ENCODE measurements at places on chromosomes 13 and 19.

- DNase-seq = no peak
Measured at GRCh38 chr13:110221406-110222117, 85.4 kb downstream of the COL4A1 start.

DNA sequence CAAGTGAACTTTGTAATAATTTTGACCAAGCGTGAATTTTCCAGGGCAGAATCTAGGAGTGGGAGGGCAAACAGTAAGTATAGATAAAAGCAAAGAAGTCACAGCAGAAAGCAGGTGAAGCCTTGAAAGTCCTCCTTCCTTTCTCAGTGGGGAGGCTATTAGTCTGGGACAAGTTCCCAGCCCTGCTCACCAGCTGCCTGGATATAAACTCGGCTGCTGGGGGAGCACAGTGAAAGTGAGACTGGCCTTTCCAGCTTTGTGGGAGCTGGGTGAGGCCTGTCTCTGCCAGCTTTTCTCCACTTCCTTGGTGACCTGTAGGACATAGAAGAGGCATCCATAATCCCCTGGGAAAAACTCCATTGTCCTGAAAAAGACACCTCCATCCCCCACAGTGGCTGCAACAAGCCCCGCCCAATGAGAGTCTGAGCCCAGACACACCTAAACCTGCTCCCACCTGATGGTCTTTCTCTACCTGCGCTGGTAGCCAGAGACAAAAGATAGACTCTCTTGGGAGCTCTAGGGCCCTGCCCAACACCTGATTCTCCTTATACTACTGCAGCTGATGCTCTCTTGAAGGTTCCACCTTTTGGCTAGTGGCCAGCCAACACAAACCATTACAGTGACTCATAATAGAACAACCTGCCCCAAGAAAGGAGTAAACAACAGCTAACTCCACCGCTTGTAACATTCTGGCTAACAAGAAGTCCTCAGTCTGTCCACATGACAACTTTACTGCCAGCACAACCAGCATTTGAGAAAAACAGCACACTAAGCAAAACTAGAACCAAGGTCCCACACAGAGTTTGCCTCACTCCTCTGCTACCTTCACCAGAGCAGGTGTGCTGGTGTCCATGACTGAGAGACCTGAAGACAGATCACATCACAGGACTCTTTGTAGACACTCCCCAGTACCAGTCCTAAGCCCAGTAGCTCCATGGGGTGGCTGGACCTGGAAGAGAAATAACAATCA lies 252.2 kb upstream of the SLITRK6 start:
- no peak for DNase-seq

GRCh38 chr13:21338639-21339278 lies 120.3 kb downstream of the ZDHHC20 start:
- no peak for DNase-seq

DNA sequence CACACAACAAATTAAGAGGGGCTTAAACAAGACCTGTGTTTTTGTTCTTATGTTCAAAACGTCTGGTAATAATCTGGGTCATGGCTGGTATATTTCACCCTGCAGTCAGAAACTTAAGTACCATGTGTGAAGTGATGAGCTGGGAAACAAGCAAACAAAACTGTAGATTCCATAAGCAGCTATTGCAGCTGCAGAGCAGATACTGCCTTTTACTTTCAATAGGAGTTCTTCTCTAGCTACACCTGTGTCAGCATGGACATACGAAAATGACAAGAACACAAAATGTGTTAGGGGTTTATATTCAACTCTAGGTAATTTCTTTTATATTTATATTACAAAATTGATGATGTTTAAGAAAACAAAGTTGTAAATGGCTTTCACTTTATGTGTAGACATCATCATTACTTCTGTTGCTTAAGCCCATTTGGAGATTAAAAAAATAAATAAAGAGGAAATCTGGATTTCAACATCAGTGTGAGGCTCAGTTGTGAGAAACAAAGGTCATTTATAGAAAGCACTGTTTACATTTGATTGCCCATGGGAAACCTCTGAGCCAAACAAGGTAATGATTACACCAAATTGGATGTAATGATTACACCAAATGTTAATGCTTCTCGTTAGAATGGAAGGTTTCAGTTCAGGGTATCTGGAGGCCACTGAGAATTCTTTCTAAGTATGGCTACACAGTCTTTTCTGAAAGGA lies 451.0 kb upstream of the SLC10A2 start:
- DNase-seq = no peak

DNA sequence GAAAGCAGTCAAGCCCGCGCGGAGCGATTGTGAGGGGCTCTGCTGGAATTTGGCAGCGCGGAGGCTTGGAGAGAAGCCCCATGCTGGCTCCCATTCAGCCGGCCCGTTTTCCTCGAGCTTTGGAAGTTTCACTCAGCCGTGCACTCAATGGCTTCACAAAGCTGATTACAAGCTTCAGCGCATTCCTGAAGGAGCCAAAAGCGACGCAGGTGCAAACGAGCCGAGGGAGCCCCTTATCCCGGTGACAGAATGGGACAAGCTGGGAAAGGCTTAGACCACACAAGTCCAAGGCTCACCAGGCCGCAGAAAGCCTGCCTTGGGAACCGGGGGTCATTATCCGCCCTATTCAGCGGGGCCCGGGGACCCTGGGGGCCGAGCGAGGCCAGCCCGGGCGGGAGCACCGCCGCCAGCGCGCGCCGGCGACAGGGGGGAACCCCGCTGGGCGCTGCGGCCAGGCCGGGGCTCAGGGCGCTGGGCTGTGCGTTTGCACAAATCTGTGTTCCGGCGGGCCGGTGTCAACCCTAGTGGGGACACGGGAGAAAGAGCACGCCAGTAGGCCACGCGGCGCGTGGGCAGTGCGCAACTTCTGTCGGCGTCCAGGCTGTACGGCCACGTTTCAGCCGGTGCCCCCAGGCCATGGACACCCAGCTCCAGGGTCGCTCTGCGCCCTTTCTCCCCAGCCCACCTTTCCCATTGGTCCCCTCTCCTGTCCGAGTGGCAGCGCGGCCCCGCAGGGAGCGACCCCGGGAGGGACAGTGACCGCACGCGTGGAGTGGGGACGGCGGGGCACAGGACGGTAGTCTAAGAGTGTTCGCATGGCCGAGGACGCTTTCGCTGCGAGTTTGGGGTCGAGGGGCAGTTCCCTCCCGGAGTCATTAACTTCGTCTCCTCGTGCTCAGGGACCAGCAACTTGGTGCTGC lies 37.3 kb downstream of the SOX1 start:
- DNase-seq = peak; percentile 56

DNA sequence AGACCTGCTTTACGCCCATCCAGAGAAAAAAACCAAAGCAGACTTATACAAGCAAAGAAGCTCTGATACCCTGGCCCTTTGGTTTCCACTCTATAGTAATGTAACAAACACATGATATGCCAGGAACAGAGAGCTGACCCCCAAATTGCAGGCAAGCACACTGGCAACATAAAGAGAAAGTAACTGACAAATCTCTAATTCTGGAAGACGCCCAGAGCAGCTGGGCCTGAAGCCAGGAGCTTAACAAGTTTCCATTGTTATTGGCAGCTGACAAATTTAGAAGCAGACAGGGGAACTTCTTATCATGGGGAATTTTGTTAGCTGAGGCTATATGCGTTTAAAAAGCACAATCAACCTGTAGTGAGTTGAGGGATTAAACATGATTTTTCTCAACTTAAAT lies 158.0 kb downstream of the DLEU7 start:
- DNase-seq = peak; percentile 87

- no peak for DNase-seq
Measured at GRCh38 chr19:22832031-22832762, at the start of gene ZNF723. Gene ZNF723, plus strand, starts transcription at chr19:22832291. Its CDS starts 89 bp downstream, at chr19:22832380.

- no peak for DNase-seq
Measured at GRCh38 chr13:91598655-91599054, 200.2 kb downstream of the GPC5 start.

DNA sequence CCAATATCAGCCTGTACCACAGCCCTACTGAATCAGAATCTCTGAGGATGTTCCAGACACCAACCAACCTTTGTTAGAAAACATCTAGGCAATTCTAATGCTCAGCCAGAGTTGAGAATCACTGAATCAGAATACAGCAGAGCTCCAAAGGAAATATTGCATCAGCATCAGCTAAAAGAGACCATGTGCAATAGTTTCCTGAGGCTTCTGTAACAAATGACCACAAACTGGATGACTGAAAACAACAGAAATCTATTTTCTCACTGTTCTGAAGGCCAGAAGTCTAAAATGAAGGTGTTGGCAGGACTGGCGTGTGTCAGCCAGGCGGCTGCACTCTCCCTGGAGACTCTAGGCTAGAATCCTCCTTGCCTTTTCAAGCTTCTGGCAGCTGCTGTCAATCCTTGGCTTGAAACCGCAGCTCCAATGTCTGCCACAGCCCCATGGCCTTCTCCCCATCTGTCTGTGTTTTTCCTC lies 1.2 kb upstream of the DCT start:
- no peak for DNase-seq

DNA sequence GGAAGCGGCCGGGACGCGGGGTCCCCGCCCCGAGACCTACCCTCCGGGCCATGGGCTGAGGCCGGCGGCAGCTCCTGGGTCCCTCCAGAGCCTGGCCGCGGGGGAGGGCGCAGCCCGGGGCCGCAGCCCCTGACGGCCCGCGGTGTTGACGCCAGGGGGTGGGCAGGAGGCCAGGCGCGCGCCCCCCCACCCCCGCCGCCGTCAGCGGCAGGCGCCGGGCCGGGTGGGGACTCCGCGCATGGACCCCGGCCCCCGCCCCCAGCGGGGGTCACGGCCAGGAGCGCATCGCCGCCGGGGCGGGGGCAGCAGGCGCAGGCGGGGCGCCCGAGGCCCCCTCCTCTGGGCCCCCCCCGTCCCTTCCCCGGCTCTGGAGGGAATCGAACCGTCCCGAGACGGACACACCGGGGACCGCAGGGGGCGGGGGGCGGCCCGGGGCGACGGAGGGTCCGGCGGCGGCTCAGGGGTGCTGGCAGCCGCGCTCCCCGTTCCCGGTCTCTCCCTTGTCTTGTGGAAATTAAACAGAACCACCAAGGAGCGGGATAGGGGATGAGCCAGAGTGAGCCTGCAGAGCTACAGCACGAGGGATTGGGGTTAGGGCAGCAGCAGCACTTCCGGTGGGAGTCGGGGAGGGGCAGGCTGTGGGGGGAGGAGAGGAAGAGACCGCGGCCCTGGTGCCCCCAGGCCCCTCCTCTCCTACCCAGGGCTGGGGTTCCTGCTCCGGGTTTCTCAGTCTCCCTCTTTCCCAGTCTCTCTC lies at the start of gene MEIS3:
Gene MEIS3, minus strand, starts transcription at position 498 of the 754 bp plus-strand sequence. Its CDS starts 446 bp downstream, at position 52.
- DNase-seq = no peak

DNA sequence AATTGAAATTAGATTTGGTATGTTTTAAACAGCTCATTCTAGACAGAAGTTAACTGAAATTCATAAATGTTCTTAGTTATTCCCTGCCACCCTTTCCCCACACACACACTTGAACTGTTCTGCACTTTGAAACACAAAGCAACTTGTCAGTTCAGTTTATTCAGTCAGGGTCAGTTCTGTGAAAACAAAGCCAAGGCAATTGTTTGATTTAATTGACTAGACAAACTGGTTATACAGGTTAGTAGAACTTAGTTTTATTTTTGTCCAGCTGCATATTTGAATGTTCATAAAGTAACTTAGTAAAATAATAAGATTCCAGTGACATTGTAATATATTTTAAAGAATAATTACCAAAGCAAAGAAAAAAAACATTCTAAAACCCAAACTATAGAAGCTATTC lies 98.3 kb upstream of the KLF5 start:
- DNase-seq = no peak

DNA sequence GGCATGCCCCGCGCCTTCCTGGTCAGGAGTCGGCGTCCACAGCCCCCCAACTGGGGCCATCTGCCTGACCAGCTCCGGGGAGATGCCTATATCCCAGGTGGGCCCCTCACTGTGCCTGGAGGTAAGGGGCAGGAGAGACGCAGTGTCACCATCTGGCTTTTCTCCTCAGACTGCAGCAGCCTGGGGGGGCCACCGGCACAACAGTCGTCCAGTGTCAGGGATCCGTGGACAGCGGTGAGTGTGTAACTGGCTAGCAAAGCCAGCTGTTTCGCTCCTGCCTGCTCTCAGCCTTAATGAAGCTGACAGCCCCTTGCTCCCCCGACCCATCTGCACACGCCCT lies 227 bp downstream of the OVOL3 start:
- DNase-seq = no peak

GRCh38 chr13:113953561-113953960 lies 20.3 kb downstream of the C13orf46 start:
- DNase-seq = no peak

DNA sequence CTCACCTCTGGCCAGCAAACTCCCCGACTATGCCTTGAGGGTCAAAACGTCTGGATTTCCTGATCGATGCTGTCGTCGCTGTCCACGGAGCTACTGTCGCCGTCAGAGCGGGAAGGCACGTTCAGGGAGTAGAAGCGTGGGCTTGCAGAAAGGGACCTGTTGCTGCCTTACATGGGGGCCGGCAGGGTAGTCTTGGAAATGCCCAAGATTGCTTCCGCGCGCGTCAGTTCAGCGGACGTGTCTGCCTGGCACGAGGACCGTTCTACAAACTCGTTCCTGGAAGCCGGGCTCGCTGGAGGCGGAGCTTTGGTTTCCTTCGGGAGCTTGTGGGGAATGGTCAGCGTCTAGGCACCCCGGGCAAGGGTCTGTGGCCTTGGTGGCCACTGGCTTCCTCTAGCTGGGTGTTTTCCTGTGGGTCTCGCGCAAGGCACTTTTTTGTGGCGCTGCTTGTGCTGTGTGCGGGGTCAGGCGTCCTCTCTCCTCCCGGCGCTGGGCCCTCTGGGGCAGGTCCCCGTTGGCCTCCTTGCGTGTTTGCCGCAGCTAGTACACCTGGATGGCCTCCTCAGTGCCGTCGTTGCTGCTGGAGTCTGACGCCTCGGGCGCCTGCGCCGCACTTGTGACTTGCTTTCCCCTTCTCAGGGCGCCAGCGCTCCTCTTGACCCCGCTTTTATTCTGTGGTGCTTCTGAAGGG lies 15.4 kb downstream of the RB1 start:
- DNase-seq = no peak

- no peak for DNase-seq
Measured at GRCh38 chr19:38303517-38304351, at the start of gene C19orf33. Gene C19orf33, plus strand, starts transcription at chr19:38304251. Its CDS starts 11 bp downstream, at chr19:38304262.

DNA sequence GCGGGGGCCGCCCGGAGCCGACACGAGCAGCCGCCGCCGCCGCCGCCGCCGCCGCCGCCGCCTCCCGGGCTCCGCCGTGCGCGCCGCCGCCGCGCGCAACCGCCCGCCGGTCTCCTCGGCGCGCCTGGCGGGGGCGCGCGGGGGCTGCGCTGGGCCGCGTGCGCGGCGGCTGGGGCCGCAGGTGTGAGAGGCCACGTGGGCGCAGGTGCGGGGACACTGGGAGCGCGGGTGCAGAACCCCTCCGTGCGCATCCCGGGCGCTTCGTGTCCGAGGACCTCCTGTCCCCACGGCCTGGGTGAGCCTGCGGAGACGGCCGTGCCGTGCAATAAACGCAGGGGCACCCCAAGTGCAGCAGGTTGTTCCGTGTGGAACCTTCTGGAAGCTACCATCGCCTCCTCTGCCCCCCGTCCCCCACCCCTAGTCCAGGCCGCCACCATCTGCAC lies at the start of gene LINGO3:
Gene LINGO3, minus strand, starts transcription at position 41 of the 443 bp plus-strand sequence. CDS start 16,378 bp downstream, outside the sequence.
- DNase-seq = no peak

- no peak for DNase-seq
Measured at GRCh38 chr19:5132206-5132560, 163.3 kb downstream of the KDM4B start.

All from posterior cingulate gyrus (tissue), 11 donors.